Naive thymus-derived CD8-positive, alpha-beta T cell (primary cell): ENCODE measurements at places on chromosomes 16 and 17. TPM values are rescaled to one million over a fixed set of nuclear protein-coding genes. Genes with fewer than 3 reads are reported as not detected.
A peak's percentile ranks its signal among the peaks of the same experiment; 100 is the strongest.

Gene CPNE2
- 9.6 TPM for total RNA-seq

Gene CLEC3A
- not detected for total RNA-seq

Gene SLFN12L
- 44.7 TPM for total RNA-seq

DNA sequence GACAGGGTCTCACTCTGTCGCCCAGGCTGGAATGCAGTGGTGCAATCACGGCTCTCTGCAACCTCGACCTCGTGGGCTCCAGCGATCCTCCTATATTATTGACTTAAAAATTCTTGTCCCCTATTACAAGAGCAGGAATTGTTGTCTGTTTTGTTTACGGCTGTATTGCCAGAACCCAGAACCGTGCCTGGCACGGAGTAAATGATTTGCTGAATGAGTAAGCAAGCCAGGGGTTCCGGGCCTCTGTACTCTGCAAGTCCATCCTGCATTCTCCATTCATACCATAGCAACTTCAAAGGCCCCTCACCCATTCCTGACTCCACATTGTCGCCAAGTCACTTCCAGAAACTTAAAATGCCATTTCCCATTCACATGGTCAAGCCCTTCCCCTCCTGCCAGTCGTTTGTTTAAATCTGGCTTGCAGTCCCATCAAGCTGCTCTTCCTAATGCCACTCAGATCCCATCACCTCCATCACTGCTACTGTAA is 6.9 kb downstream of the ADCY9 start:
- H3K27ac ChIP-seq: no peak overlapping the region
- peaks cover 10% of the 10 kb centered on the region for H3K36me3 ChIP-seq
- H3K4me1 ChIP-seq: peaks cover 21% of the 10 kb centered on the region
- no peaks in the 10 kb centered on the region for H3K27me3 ChIP-seq
- H3K4me3 ChIP-seq: no peak overlapping the region

DNA sequence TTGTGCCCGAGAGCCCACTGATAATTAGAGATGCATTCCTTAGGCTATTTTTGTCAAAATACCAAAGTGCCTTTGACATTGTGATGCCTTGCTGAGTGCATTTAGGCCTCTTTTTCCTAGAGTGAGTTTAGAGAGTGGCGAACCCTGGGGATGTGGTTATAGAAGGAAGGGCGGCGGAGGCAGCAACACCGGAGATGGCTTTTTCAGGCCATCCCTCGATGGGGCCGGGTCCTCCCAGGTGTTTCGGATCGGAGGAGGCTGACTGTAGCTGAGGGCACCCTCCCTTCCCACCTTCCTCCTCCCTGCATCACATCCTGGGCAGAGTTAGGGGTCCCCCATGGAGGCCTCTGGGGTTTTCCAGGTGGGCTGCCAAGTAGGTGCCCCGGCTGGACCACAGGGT is 6.6 kb upstream of the SNAI3 start:
- H3K27me3 ChIP-seq: no peaks in the 10 kb centered on the region
- peak overlapping the region; percentile 81 for H3K27ac ChIP-seq
- H3K4me3 ChIP-seq: peak overlapping the region; percentile 68
- no peaks in the 10 kb centered on the region for H3K36me3 ChIP-seq
- H3K4me1 ChIP-seq: peaks cover 42% of the 10 kb centered on the region
- DNase-seq: no peak
